GF-D8 (cell line): ENCODE measurements at places on chromosomes 2 and 18.

DNA sequence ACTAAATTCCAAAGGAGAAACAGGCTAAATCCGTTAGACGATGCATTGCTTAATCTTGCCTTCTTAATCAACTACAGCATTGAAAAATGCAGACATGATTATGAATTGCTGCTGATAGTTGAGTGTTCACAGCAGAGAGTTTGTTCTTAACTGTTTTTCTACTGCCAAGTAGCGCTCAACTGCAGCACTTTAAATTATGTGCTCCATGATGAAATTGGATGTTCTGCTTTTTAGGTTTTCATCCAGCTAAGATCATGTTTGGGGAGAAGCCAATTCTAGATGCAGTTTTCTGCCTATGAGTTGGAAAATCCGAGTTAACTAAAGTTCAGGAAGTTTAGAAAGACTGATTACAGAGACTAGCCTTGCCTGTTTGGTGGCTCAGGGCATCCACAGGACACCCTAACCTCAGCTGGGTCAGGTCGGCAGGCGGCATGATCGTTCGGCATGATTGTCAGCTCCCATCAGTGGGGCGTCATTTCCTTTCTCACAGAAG is 119.4 kb upstream of the PIEZO2 start:
- no peak for DNase-seq

DNA sequence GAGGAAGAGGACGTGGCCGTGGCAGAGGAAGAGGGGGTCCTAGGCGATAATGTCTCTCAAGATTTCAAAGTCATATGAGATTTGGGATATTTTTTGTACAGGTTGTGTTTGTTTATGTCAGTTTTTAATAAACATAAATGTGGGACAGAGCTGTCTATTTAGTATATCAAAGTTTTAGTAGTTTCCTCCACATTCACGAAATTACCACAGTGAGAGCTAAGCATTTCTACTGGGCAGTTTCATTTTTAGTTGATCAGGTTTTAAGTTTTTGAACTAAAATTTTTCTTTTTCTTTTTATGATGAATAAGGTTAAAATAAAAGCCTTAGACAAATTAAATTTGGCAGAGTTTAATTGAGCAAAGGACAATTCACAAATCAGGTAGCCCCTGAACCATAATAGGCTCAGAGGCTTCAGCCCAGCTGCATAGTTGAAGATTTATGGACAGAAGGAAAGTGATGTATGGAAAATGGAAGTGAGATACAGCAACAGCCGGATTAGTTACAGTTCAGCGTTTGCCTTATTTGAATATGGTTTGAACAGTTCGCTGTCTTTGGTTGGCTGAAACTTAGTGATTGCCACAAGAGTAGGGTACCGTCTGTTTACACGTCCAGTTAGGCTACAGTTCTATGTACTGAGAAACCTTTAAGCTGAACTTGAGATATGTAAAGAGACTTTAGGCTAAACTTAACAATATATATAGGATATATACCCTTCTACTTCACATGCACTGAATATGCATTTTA is 17.1 kb downstream of the SNRPD1 start:
- no peak for DNase-seq

- no peak for DNase-seq
Observed at GRCh38 chr2:128610496-128610895, 291.8 kb upstream of the HS6ST1 start.

GRCh38 chr2:231399853-231400680 is 4.6 kb downstream of the B3GNT7 start:
- no peak for DNase-seq

DNA sequence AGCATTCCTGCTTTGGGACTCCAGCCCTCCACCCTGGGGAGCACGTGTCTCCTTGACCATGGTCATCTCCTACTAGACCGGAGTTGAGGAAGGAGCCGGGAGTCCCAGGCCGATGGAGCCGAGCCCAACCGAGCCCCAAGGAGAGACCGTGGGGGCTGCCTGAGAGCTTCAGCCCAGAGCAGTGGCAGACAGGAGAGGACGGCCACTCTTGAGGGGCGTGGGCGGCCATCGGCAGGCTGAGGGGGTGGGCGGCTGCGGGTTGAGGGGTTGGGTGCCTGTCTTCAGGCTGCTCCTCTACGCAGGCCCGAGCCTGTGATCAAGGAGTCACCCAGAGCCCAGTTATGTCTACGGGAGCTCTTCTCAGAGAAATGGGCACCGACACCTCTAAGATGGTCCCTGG is 158.7 kb downstream of the PXDN start:
- DNase-seq, result no peak

DNA sequence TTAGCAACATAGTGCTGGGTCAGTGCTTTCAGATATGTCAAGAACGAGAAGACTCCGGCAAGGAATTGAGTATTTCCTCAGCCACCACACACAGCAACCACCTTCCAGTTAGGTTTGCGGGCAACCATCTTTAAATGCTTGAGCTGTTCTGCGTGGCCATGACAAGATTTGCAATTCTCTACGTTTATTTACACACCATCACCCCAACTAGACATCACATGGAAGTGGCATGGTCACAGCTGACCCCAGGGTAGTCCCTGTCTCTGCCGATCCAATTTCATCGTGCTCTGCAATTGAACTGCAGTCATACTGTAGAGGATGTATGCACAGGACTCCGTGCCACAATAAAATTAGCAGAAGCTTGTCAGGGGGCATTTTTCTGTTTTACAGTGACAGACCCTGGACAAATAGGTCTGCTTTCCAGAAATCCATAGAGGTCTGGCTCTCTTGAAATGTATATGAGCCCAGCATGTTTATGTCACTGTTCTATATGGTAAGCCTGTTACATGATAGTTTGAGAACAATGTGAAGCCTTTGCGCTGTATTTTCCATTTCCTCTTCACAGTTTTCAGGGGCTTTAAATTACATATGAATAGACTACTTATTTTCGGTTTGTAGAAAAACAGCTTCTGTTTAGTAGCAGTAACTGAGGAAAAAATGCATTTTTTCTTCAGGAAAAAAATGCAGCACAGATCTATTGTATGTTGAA is 605.2 kb downstream of the NR4A2 start:
- no peak for DNase-seq
